ENCODE measurements at places on chromosomes 5 and 9.

DNA sequence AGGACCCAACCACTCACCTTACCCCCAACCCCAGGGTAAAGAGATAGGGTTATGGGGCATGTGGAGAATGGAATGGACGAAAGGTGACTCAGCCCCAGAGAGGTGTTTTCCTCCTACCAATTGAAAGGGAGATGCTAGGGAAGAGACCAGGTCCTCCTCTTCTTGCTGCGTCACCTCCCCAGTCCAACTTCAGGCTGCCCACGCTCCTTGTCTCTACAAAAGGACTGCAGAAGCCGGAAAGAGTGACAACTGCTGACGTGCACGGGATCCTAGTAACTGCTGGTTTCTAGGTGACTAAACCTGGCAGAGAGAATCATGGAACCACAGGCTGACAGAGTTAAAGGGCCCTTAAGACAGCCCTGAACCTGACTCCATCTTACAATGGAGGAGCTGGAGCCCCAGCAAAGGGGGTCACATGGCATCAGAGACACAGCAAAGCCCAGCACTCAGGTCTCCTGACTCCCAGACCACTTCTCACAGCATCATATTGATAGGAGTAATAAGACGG lies 2.2 kb downstream of the GPX3 start:
- DNase-seq, result no peak

- no peak for DNase-seq
Measured at GRCh38 chr9:20610591-20610990, 11.7 kb downstream of the MLLT3 start.

- DNase-seq, result no peak
Measured at GRCh38 chr9:99601571-99602111, 220.0 kb upstream of the NR4A3 start.

DNA sequence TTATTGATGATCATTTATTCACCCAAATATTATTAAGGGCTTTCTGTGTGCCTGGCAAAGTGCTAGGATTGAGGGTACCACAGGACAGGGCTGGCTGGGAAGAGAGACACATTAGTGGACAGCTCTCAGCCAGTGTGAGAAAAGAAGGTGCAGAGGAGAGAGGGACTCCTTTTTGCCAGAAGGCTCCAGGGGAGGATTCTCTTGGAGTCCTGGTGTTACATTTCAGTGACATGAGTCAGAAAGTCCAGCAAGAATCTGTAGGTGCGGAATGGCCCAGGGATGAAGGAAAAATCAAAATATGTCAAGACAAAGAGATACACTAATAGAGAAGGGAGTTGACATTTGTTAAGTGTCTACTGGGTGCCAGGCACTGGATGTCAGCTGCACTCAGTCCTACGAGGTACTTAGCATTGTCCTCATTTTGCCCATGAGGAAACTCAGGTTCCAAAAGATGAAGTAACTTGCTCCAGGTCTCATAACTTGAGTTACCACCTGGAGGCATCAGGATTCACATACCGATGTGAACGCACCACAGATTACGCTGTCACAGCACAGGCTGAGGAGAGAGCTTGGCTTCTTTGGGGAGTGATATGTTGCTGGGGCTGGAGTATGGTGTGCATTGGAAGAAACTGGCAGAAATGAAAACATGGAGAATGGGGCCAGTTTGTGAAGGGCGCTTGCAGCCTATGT lies 60.5 kb downstream of the RASGRF2 start:
- no peak for DNase-seq

DNA sequence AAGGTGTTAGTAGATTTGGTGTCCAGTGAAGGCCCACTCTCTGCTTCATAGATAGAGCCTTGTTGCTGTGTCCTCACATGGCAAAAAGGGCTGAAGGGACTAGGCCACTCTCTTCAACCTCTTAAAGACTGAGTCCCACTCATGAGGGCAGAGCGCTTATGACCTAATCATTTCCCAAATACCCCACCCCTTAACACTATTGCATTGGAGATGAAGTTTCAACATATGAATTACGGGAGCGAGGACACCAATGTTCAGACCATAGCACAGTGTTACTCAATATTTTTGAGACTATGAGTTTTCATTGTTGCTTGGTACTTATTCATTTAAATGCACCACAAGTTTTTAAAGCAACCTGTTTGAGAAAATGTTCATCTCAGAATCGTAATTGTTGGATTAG lies 8.8 kb upstream of the OTULINL start:
- DNase-seq, result no peak

DNA sequence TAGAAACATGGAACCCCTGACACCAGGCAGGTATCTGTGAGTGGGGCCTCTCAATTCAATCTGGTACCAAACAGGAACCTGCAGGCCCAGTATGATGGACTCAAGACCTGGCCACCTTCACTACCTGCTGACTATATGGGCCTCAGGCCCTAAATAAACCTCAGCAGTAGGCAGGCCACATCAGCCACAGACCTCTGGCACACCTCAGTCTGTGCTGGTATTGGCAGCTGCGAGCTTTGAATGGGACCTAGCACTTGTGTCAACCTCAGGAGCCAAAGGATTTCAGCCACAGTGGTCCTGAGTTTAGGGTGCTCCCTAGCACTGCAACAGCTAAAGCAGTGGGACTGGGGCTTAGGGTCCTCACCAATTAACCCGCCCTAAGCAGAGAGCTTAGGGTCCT lies 325.5 kb downstream of the ZNF608 start:
- DNase-seq, result no peak

Data from D341Med (cell line).